ENCODE measurements at places on chromosomes 5 and 9.

DNA sequence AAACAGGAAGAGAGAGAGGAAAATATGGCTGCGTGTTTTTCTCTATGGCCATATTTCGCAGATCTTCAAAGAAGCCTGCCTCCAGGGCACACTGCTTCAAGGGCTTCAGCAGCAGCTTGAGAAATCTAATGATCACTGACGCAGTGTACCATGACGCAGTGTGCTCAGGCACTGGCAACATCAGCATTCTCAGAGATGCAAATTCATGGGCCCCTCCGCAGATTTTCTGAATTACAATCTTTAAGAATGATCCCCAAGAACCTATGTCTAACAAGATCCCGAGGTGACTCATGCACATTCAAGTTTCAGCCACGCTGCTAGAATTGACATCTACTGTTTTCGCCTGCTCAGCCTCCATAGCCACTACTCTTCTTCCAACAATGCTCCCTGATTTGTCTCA lies 143.9 kb upstream of the ZNF366 start:
- no peak for DNase-seq

- DNase-seq: no peak
Measured at GRCh38 chr5:53133020-53133419, 23.5 kb upstream of the MOCS2 start.

DNA sequence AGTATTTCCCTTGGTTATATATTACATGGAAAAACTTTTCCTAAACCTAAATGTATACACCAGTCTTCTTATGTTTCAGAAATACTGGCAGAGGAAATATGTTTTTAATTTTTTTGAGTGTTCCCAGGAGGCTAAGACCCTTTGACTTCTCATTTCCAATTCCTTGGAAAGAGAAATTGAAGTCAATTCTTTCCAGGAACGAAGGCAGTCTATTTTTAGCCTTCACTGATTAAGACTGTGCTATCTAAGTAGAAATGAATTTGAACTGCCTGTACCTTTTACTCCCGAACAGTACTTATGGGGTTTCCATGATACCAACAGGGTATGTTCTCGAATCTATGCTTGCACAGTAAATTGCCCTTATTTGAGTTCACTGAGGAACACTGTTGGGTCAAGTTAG lies 340.3 kb upstream of the CD180 start:
- no peak for DNase-seq

DNA sequence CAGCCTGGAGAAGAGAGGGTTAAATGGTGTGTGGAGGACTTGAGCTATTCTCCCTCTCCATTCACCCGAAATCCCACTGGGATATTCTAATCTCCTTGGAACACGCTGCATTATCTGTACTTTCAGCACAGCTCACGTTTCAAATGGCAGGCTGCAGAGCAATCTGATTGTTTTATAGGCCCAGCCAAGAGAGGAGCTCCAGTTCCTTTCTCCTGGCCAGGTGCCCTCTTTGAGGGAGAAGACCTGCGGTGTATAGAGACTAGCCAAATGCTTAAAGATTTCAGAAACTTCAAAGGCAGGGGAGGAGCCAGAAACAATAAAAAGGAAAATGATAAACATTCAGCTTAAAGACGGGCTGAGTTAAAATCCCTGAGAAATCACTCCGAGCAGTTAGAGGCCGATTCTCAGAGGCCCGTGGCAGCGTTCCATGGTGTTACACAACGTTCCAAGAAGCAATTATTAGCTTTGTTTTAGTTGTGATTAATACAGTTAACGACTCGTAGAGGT lies 564.0 kb upstream of the KLF4 start:
- no peak for DNase-seq

- DNase-seq: no peak
Measured at GRCh38 chr5:143886096-143886495, 74.1 kb downstream of the HMHB1 start.

- DNase-seq: no peak
Measured at GRCh38 chr5:91030521-91031401, 352.4 kb downstream of the ARRDC3 start.

DNA sequence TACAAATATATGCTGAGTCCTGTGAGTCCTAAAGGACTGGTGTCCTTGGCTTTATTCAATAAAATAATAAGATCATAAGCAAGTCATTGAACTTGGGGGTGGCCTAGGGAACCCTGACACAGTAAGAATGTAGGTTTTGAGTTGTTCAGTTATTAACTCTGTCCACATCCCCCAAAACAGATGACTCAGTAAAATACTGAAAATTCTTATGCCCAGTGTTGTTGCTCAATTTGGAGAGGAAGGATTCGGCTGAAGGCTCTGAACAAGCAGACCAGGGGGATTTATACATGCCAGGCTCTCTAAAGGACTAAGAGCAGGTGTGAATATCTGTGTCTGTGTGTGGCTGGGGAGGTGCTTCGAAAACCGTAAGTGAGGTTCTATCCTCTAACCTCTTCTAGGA lies 173.7 kb downstream of the RMI1 start:
- DNase-seq: no peak

GRCh38 chr9:115681585-115681984 lies 472.0 kb upstream of the PAPPA start:
- no peak for DNase-seq

GRCh38 chr5:110031402-110032140 lies 341.8 kb downstream of the MAN2A1 start:
- DNase-seq: no peak

DNA sequence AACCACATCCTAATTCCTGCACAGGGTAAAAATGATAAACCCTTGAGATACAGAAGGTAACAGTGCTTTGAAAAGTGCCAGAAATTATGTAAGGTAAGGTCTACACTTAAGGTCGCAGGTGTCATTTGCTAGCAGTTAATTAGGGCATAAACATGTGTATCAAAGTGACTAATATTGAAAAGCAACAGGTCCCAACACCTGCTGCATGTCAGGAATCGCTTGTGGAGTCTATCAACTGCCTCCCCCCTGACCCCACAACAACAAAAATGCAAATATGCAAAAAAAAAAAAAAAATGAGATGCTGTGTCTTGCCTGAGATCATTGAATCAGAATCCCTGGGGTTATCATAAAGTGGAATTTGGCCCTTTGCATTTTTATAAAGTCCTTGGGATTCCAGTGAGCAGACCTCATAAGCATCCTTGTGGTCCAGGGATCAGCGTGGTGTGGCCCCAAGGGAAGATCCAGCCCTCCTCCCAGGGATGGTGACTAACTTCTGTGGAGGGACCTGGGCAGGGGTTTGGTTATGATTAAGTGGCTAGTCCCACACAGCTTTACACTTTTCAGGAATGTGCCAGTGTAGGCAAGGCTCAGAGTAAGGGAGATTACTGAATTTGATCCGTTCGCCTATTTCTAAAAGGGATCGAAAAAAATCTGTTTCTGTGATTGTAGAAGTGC lies 92.5 kb upstream of the TNFSF8 start:
- no peak for DNase-seq
